Right atrium auricular region (tissue), 2 donors: ENCODE measurements at places on chromosomes 2 and 18. TPM values are rescaled to one million over a fixed set of nuclear protein-coding genes. Genes with fewer than 3 reads are reported as not detected.
A peak's percentile ranks its signal among the peaks of the same experiment; 100 is the strongest.

DNA sequence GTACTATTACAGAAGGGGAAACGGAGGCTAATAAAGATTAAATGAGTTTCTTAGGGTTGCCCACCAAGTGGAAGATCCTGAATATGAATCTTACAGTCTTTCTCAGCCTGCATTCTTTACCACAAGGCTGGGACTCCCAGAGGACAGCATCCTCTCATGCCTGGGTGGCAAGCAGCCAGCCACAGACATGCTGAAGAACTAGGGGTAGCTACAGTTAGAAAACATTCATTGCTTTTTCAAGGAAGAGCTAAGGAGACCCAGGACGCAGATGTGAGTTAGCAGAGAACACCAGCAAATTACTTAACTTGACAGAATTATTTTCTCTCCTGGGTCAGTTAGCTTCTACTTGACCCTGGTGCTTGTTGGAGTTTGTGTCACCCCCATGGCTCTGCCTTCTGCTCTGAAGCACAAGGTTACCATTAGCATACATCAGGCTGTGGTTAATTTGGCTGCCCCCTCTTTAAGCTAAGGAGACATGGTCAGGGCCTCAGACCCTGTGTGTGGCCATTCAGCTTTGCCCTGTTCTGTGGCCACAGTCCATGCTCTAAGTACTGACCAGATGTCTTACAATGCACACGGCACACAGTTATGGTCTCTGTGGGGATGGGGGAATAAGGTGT lies 132.3 kb upstream of the TNP1 start:
- DNase-seq = no peak

SCN2A gene
- total RNA-seq = 0.39 TPM

- DNase-seq = no peak
These were observed 32.3 kb upstream of the MPP4 start for GRCh38 chr2:201730651-201731285.

EPB41L3 gene
- 22.5 TPM for total RNA-seq

CSRNP3 gene
- 1.3 TPM for total RNA-seq

- peak; percentile 72 for DNase-seq
These were observed at the start of gene COL6A3 for GRCh38 chr2:237413777-237414661. Gene COL6A3, minus strand, starts transcription at chr2:237414164. Its CDS starts 17,347 bp downstream, at chr2:237396817.
